ENCODE measurements at places on chromosomes 1 and 21.

DNA sequence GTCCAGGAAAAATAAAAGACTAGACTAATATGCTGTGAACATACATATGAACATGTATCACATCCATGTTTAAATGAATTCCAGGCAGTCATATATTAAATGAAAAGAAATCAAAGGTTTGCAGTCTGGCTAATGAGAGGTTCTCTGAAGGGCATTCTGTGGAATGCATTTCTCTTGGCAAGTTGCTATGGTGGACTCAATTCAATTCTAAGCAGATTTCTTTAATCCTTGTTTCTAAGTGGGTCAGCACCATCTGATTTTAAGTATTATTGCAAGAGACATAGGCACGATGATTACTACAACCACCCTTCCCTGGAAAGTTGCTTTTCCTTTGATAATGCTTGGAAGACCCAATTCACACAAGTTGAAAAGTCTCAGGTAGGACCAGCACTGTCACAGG is 23.9 kb upstream of the ABCA4 start:
- DNase-seq, result no peak

DNA sequence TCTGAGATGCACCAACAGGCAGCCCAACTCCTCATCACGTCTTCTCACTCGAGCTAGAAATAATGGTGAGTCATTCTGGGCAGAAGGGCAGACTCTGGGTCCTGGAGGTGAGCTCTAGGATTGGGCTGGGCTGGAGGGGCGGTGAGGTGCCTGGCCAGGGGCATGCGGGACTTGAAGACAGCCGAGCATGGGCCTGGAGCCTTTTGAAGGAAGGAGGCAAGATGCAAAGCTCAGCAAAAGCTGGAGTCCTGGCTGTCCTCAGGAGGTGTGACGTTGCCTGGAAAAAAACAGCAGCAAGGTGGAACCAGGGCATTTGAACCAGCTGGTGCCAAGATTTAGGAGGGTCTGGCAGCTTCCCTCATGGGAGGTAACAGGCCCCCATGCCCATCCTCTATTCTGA is 712 bp downstream of the KCNA2 start:
- DNase-seq, result no peak

DNA sequence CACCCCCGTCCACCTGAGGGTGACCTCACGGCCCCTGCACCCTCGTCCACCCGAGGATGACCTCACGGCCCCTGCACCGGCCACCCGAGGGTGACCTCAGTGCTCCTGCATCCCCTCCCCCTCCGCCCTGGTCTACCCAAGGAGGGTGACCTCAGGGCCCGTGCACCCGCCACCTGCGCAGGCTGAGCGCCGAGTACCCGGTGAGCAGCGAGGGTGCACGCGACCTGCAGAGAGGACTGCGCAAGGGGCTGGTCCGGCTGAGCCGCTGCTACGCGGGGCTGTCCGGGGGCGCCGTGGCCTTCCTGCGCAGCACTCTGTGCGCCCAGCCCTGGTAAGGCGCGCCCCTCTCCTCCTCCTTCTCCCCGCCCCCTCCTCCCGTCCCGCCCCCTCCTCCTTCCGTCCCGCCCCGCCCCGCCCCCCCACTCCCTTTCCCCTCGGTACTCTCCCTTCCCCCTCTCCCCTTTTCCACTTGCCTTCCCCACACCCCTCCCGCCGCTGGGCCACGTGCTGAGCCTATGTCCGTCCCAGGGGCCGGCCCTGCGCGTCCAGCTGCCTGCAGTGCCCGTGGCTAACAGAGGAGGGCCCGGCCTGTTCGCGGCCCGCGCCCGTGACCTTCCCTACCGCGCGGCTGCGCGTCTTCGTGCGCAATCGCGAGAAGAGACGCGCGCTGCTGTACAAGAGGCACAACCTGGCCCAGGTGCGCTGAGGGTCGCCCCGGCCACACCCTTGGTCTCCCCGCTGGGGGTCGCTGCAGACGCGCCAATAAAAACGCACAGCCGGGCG is 28.4 kb downstream of the TRIM11 start:
- DNase-seq, result peak; percentile 21

DNA sequence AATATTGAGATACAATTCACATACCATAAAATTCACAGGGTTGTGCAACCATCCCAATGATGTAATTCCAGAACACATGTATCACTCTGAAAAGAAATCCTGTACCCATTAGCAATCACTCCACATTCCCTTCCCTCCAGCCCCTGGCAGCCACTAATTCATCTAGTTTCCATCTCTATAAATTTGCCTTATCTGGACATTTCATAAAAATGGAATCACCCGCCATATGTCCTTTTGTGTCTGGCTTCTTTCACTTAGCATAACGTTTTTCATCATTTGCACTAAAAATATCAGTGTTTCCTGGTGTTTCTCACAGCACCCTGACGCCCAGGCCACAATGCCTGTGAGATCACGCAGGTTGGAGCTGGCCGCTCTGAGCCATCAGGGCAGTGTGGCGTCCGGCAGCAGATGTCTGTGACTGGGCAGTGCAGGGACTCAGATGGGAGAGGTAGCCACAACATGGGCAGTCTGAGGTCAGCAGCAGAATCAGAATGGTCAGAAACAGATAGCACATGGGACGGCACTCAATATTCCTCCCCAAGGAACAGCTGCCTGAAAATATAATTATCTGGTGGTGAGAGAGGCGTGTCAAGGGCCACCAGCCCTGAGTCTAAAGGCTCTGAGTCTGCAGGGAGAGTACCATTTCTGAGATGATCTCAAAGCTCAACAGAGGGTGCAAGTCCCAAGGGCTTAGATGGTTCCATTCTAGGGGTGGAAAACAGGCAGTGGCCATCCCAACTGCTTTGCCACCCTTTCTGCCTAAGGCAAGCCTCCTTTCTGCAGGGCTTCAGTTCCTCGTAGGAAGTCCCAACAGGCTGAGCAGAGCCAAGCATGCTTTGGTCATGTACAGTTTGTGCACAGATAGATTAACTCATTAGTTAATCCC is 129.4 kb upstream of the EDN2 start:
- peak; percentile 85 for DNase-seq

GRCh38 chr21:34351786-34352241 is 12.0 kb upstream of the KCNE2 start:
- no peak for DNase-seq

GRCh38 chr1:149884433-149885338 is 14.7 kb upstream of the BOLA1 start:
- no peak for DNase-seq

GRCh38 chr1:115714572-115715141 is 53.9 kb downstream of the CASQ2 start:
- no peak for DNase-seq

- no peak for DNase-seq
Observed at GRCh38 chr1:229087906-229088305, 183.0 kb upstream of the RAB4A start.

DNA sequence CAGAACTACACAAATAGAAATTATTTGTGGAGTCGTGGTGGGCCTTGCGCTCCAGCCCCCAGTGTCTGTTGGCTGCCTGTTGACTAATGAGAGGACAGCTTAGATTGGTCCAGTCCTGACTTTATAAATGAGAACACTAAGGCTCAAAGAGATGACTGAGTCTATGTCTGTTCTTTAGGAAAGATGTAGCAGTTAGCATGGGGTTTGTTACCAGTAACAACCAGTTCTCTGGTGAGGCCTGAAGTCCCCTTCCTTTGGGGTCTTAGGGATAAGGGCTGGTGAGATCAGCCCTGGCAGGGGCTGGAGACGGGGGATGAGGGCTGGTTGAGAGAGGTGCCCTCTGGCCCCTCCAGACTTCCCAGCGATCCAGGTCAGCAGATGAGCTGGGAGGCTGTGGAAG is 9.1 kb downstream of the TOR3A start:
- no peak for DNase-seq

- no peak for DNase-seq
Observed at GRCh38 chr21:28268685-28269084, 724.0 kb downstream of the LTN1 start.

GRCh38 chr1:115651391-115651790 is 9.6 kb downstream of the VANGL1 start:
- DNase-seq, result no peak

- no peak for DNase-seq
Observed at GRCh38 chr1:215878843-215879242, 311.7 kb downstream of the KCTD3 start.

DNA sequence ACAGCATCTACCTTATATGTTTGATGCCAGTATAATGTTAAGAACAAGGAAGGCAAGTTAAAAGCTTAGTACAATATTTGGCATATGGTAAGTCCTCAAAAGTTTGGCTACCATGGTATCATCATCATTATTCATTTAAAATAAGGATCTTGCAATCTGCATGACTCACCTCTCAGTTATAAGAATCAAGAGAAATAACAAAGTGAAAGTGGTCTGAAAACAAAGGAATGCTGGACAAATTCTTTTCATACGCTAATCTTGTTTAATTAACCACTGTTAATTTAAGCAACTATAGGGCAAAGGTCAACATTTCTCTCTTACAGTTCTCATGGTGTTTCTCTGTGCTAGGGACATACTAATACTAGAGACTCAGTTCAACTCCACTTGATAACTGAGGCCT is 13.0 kb upstream of the CLDN19 start:
- no peak for DNase-seq

GRCh38 chr1:64471218-64472039 is 1.5 kb downstream of the CACHD1 start:
- no peak for DNase-seq

DNA sequence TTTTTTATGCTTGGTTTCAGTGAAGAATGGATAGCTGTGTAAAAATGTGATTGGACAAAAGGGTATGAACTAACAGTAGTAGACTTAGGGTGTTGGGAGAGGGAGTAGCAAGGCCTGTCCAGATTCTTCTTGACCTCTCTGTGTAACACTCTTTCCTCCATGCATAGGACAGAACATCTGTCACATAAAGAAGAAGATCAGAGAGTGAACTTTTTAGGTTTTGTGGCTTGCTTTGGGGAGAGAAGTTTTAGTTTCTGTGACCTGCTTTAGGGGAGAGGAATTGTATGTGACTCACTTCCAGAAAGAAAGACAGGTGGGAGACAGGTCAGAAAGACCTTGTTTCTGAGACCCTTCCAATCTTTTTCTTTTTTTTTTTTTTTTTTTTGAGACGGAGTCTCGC is 27.3 kb upstream of the LRRC52 start:
- DNase-seq, result no peak

- no peak for DNase-seq
Observed at GRCh38 chr1:209746451-209747165, 9.2 kb upstream of the TRAF3IP3 start.

- no peak for DNase-seq
Observed at GRCh38 chr1:214514032-214514818, 37.2 kb downstream of the PTPN14 start.

DNA sequence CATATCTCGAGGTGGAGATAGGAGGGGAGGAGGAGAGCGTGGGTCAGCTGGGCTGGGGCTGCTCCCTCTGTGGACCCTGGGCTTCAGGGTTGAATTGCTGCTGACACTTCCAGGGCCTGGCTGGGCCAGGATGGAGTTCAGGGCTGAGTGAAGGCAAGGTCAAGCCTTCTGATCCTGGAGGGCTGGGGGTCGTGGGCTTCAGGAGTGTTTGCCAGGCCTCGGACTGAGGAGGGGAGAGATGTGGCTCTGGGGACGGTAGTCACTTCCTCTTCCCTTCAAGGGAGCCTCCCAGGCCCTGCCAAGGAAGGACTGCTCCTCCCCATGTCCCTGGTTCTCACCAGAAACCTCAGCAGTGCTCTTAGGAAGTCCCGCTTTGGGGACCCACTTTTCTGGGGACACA is 12.1 kb upstream of the FAM131C start:
- DNase-seq, result no peak

- no peak for DNase-seq
Observed at GRCh38 chr1:8477166-8477982, 159.5 kb downstream of the SLC45A1 start.

DNA sequence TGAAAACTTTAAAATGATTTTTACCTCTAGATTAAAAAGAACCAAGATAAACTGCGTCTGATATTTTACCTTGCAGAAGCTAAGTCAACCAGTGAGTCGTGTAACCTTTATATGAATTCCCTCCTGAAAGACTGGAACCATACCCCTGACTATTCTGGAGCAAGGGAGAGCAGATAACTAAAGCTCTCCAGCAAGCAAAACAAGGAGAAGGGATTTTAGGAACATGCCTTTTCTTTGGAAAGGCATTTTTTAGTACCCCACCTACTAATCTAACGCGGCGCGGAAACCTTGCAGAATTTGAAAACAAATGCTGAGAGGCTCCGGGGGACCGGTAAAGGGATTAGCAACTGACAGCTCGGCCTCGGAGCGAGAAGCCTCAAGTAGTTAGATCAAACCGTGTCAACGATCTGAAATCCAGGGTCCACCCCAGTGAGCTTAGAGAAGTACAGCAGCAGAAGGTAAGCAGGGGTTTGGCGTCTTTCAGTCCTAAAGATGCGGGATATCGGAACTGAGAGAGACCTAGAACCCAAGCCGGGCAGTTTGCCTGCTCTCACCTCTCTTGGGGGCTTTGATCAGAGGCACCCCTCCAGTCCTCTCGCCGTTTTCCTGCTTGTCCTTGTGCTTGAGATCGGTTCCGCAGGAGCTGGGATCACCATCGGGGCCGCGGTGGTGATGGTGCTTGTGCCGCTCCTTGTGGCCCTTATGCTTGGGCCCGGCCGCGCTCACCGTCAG is 954 bp downstream of the RSBN1 start:
- no peak for DNase-seq

- DNase-seq, result no peak
Observed at GRCh38 chr1:234535218-234535617, 56.2 kb upstream of the TARBP1 start.

- DNase-seq, result no peak
Observed at GRCh38 chr1:206860165-206860564, 5.3 kb upstream of the IL20 start.

GRCh38 chr1:7531562-7532340 is 239.3 kb upstream of the VAMP3 start:
- no peak for DNase-seq

GRCh38 chr1:47725511-47725991 is 271.6 kb downstream of the TRABD2B start:
- no peak for DNase-seq

DNA sequence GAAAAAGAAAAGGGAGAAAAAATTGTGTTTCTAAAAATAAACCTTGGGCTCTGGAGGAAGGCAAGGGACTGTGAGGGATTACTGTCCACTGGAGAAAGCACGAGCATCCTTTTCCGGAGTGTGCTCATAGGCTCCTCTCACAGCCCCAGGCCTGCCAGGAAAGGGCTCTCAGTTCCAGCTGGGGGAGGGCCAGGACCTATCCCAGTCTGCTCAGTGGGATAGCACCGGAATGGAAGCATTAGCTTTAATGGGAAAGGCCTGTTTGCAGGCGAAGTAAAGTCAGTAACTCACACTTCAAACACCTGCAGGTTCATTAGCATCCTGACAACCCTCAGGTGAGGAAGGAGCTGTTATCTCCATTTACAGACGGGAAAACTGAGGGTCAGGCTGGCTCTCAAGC is 113.9 kb upstream of the USP24 start:
- no peak for DNase-seq
